Left renal cortex interstitium (tissue), 4 donors: ENCODE measurements at places on chromosomes 2 and 18. TPM values are rescaled to one million over a fixed set of nuclear protein-coding genes. Genes with fewer than 3 reads are reported as not detected.

The SCN9A gene
- polyA plus RNA-seq = 1.9 TPM

GRCh38 chr2:224436634-224437033, 34.7 kb upstream of the FAM124B start:
- no peak for DNase-seq

DNA sequence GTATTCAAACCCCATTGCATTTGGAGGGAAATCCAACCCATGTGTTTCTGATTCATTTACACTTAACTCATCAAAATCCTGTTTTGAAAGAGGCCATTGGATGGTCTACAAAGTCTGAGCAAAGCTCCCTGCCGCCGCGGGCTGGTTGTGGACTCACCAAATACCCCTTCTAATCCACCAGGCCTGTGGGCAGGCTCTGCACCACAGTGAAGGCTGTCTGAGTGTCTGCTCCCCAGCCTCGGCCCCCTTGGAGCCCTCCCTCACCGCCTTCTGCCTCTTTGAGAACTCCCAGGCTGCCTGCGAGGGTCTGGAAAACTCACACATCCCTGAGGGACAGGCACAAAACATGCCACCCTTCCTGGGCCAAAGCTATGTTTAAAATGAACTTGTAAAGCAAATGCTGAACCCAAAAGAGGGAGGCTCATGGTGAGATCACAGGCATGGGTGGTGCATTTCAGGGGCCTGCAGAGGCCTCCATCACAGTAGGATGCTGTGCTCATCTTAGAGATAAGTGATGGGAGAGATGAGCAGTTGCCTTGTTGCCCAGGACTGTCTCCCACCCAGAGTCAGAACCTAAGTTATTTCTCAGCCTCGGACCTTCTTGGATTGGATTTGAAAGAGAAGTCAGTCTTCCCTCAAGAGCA, 225.0 kb downstream of the CYP26B1 start:
- no peak for DNase-seq

GRCh38 chr18:11260961-11261461, 111.6 kb upstream of the PIEZO2 start:
- no peak for DNase-seq

GRCh38 chr2:73091164-73091563, 19.7 kb upstream of the SFXN5 start:
- DNase-seq = no peak

DNA sequence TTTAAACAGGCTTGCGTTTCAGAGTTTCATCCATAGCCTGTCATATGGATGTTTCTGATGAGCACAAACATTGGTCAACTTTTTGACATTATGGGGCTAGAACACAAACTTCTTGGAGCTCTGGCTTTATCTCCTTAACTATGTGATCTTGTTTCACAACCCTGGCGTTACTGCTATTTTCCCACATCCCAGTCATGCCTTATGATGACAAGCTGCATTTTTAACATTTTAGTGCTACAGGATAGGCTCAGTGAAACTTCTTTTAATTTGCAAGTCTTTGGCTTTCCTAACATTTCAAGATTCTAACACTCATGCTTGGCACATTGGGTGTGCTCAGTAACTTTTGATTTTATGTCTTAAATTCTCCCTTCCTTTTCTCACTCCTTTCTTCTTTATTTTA, 21.0 kb upstream of the PDE1A start:
- no peak for DNase-seq

The SERPINB7 gene
- 0.55 TPM for polyA plus RNA-seq

- no peak for DNase-seq
These were observed 304.5 kb upstream of the FANCL start for GRCh38 chr2:58545300-58546280.

The MFSD2B gene
- polyA plus RNA-seq = 3.7 TPM

- DNase-seq = peak; percentile 45
These were observed 65.9 kb downstream of the AAK1 start for GRCh38 chr2:69577467-69578197.

The RFX8 gene
- polyA plus RNA-seq = 0.27 TPM
